Effector memory CD4-positive, alpha-beta T cell (primary cell): ENCODE measurements at places on chromosomes 4 and X.

DNA sequence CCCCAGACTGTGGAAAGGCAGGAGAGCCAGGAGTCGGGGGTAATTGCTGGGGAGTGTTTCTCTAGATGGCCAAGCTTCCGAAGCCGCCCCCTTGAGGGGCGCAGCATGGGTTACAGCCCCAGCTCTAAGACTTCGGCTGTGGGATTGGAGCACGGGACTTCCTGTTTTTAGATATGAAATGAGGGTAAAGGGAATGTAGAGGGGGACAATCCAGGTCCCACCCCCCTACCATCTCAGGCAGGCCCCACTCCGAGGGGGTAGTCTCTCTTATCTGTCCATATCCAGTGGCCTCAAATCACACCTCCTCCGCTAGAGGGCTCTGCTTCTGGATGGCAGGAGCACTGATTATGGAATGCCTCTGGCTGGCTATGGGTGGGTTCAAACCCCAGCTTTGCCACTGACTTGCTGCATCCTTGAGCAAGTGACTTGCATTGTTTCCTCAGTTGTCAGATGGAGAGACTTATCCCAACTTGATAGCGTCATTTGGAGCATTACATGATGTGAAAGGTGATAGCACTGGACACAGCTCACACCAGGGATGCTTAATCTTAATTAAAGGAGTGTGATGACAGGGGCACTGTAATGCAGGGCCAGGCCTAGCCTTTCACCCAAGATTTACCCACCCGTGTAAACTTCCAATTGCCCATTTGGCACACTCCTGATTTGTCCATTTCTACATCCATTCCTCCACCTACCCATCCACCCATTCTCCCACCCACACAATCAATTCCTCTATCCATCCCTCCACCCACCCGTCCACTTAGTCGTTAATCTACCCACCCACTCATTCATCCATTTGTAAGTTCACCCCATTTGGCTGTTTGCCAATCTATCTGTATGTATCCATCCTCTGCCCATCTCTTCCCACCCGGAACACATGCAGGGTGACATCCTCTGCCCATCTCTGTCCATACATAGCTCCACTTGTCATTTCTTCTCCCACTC is 848 bp upstream of the KCND1 start:
- no peak overlapping the region for H3K27ac ChIP-seq
- H3K4me3 ChIP-seq: peak overlapping the region; percentile 35
- no peaks in the 10 kb centered on the region for H3K4me1 ChIP-seq
- H3K27me3 ChIP-seq: no peaks in the 10 kb centered on the region
- peaks cover 4% of the 10 kb centered on the region for H3K36me3 ChIP-seq

DNA sequence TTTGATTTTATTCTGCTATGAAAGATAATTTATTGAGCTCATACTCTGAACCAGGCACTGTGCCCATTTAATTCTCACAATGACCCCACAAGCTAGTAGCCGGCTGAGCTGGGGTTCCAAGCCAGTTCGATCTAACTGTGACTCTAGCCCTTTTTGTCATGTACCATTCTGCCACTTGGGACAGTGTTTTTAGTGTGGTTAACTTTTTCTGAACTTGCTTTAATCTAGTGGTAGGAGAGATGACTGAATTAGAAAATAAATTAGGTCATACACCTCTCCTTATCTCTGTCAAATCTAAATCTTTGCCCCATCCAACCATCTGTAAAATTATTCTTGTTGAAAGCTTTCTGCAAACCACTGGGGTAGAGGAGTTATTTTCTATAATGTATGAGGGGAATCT is 136.0 kb downstream of the CBR4 start:
- no peak overlapping the region for H3K4me3 ChIP-seq
- no peaks in the 10 kb centered on the region for H3K36me3 ChIP-seq
- H3K27ac ChIP-seq: no peak overlapping the region
- H3K4me1 ChIP-seq: peaks cover 6% of the 10 kb centered on the region
- DNase-seq: no peak

GRCh38 chrX:8845469-8845868 is 44.3 kb upstream of the FAM9A start:
- no peaks in the 10 kb centered on the region for H3K27me3 ChIP-seq
- H3K36me3 ChIP-seq: no peaks in the 10 kb centered on the region
- H3K4me1 ChIP-seq: no peaks in the 10 kb centered on the region
- H3K27ac ChIP-seq: no peak overlapping the region
- H3K4me3 ChIP-seq: no peak overlapping the region

GRCh38 chr4:93461541-93461940 is 367.0 kb upstream of the ATOH1 start:
- H3K4me1 ChIP-seq: no peaks in the 10 kb centered on the region
- H3K36me3 ChIP-seq: no peaks in the 10 kb centered on the region
- H3K4me3 ChIP-seq: no peak overlapping the region
- no peaks in the 10 kb centered on the region for H3K27me3 ChIP-seq
- H3K27ac ChIP-seq: no peak overlapping the region
- DNase-seq: no peak

DNA sequence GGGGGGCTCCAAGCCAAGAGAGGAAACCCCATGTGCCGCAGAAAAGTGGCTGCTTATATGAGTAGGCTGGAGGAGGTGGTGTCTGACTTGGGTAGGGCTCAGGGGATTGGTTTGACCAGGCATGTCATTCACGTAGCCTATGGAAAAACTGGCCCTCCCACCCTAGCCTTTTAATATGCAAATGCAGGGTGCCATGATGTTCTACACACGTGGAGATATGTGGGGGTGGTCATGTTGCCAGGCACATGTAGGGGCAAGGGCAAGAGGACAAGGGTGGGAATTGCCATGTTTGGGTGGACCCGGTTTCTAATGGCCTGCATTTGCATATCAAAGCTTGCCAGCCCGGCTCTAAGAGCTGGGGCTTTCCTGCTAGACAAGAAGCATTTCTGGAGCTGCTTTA is 86.9 kb upstream of the SHISA3 start:
- no peak overlapping the region for H3K4me3 ChIP-seq
- H3K4me1 ChIP-seq: no peaks in the 10 kb centered on the region
- H3K27me3 ChIP-seq: peaks cover 3% of the 10 kb centered on the region
- DNase-seq: no peak

GRCh38 chr4:15740764-15741404 is 37.2 kb upstream of the CD38 start:
- no peaks in the 10 kb centered on the region for H3K4me1 ChIP-seq
- no peak overlapping the region for H3K4me3 ChIP-seq
- no peak overlapping the region for H3K27ac ChIP-seq

- H3K4me3 ChIP-seq: no peak overlapping the region
- no peaks in the 10 kb centered on the region for H3K36me3 ChIP-seq
- DNase-seq: no peak
- no peaks in the 10 kb centered on the region for H3K27me3 ChIP-seq
- H3K4me1 ChIP-seq: no peaks in the 10 kb centered on the region
- no peak overlapping the region for H3K27ac ChIP-seq
These were observed 31.8 kb upstream of the CWH43 start for GRCh38 chr4:48954314-48954713.

DNA sequence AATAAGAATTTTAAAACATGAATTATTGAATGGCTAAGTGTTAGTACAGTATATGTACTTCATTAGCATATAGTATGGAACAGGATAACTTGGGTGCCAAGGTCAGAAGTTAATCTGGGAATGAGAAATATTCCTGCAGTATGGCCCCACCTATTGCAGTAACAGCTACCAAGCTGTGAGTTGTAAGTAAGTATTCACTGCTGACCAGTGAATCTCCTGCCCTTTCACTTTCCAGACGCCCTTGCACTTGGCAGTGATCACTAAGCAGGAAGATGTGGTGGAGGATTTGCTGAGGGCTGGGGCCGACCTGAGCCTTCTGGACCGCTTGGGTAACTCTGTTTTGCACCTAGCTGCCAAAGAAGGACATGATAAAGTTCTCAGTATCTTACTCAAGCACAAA is 105.1 kb downstream of the NFKB1 start:
- H3K27ac ChIP-seq: no peak overlapping the region
- H3K27me3 ChIP-seq: no peaks in the 10 kb centered on the region
- no peak overlapping the region for H3K4me3 ChIP-seq
- DNase-seq: no peak
- peaks cover 64% of the 10 kb centered on the region for H3K36me3 ChIP-seq

DNA sequence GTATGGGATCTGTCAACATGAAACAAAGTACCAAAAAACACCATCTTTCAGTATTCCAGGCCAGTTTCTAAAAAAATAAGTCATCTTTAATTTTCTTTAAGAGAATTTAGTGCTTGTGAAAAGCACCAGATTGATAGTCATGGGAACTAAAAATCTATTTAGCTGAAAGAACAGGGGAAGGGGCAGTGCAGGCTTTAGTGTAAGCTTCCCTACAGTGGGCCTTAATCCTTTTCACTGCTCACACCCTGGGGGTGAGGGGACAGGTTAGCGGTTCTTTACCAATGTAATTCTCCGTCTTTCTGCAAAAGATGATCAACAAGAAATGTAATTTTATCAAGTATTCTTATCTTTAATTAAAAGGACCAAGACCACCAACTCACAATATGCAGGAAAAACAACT is 47.1 kb downstream of the CHIC2 start:
- no peak overlapping the region for H3K4me3 ChIP-seq
- H3K27me3 ChIP-seq: no peaks in the 10 kb centered on the region
- no peak overlapping the region for H3K27ac ChIP-seq
- H3K4me1 ChIP-seq: no peaks in the 10 kb centered on the region

DNA sequence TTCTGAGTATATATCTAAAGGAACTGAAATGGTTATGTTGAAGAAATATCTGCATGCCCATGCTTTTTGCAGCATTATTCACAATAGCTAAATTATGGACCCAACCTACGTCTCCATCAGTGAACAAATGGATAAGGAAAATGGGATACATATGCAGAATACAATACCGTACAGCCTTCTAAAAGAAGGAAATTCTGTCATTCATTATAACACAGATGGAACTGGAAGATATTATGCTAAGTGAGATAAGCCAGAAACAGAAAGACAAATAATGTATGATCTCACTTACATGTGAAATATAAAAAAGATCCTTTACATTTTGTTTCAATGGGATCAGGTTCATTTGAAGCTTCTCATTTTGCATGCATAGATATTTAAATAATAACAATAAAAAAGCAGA is 263.3 kb downstream of the STPG2 start:
- H3K27me3 ChIP-seq: no peaks in the 10 kb centered on the region
- no peaks in the 10 kb centered on the region for H3K4me1 ChIP-seq
- no peak overlapping the region for H3K4me3 ChIP-seq
- H3K36me3 ChIP-seq: no peaks in the 10 kb centered on the region
- DNase-seq: no peak

DNA sequence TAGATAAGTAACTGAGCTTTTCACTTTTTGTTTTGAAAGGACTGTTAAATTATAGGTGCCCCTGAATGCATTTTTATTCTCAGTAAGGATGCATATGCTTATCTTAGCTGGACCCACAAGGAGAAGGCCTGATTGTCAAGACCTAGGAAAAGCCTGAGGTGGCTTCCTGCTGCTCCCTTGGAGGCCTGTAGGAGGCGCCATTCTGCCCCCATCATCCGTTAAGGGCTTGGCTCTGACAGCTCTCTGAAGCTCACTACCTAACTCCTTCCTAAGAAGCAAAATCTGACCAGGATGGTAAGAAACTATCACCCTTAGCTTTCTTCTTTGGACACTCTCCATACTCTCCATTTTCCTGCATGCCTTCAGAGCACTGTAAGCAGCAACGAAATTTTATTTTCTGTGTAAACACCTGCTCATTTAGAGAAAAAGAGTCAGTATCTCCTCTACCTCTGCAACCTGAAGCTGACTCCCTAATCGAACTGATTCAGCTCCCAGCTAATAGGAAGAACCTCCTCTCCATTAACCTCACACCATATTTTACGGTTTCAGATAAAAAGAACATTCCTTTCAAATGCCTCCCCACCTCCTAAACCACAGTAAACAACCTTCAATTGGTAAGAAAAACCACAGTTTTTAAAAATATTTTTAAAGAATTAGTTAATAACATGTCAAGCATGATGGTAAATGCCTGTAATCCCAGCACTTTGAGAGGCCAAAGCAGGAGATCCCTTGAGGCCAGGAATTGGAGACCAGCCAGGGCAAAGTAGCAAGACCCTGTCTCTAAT is 73.4 kb upstream of the EDNRA start:
- no peak for DNase-seq
- H3K36me3 ChIP-seq: no peaks in the 10 kb centered on the region
- no peak overlapping the region for H3K27ac ChIP-seq
- no peaks in the 10 kb centered on the region for H3K27me3 ChIP-seq
- no peak overlapping the region for H3K4me3 ChIP-seq

DNA sequence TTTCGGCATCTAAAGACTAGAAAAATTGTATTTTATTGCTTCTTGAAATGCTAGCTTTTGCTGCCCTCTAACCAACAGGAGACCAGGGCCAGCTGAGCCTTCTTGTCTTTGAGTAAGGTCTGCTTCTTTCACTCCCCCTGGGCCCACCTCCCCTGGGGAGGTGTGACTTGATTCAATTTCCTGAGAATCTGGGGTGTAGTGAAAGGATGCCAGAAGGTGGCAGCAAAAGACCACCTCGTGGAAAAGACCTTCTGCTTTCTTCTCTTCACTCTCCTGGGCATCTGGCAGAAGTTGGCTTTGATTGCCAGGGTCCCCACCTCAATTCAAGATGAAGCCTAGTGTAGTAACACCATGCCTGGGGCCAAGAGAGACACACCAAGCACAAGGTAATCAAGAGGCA is 96.5 kb upstream of the MAOA start:
- no peaks in the 10 kb centered on the region for H3K36me3 ChIP-seq
- DNase-seq: no peak
- H3K27me3 ChIP-seq: no peaks in the 10 kb centered on the region
- H3K4me3 ChIP-seq: no peak overlapping the region
- no peak overlapping the region for H3K27ac ChIP-seq

DNA sequence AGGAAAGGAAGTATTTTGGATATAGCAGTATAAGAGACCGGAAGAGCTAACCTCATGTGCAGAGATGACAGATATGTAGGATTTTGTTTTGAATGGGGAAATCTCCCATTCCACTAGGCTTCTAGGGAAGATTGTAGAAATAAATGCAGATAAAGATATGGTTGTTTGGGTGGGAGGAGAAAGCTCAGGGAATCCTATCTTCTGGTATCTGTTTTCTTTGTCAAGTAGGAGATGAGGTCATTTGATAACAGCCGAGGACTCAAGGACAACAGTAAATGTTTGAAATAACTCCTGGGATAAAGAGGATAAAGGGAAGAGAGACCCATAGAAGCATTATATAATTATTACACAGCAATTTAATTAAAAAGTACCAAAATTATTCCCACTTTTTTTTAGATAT is 24.7 kb upstream of the ZMAT1 start:
- no peaks in the 10 kb centered on the region for H3K36me3 ChIP-seq
- H3K4me1 ChIP-seq: no peaks in the 10 kb centered on the region
- no peaks in the 10 kb centered on the region for H3K27me3 ChIP-seq
- H3K27ac ChIP-seq: no peak overlapping the region

DNA sequence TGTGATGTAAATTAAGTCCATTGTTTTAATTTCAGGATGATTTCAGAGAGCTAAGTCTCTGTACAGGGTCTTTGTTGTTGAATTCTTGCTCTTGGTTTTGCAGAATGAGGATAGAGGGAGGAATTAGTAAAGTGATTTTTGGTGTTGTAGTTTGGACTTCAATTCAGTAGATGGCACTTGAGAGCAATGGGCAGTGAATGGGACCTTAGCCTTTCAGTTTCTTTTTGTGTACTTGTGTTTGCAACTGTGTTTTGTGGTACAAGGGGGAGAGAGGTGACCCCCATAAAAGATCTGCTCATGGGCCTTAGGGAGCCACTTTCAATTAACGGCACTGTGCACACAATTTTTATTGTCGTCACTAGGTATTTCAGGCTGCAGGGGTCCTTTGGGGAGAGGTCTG is 340.0 kb downstream of the DCAF12L2 start:
- no peaks in the 10 kb centered on the region for H3K4me1 ChIP-seq
- H3K36me3 ChIP-seq: no peaks in the 10 kb centered on the region
- H3K27me3 ChIP-seq: no peaks in the 10 kb centered on the region
- no peak for DNase-seq
- no peak overlapping the region for H3K27ac ChIP-seq
- H3K4me3 ChIP-seq: no peak overlapping the region

GRCh38 chr4:155400893-155401292 is 24.1 kb upstream of the MAP9 start:
- DNase-seq: no peak
- H3K27me3 ChIP-seq: no peaks in the 10 kb centered on the region
- H3K4me3 ChIP-seq: no peak overlapping the region
- no peaks in the 10 kb centered on the region for H3K36me3 ChIP-seq
- no peak overlapping the region for H3K27ac ChIP-seq
